Glutamatergic neuron (in vitro differentiated cells): ENCODE measurements at places on chromosomes 3 and 15.
A peak's percentile ranks its signal among the peaks of the same experiment; 100 is the strongest.

- no peak for DNase-seq
Measured at GRCh38 chr3:14771593-14772497, 46.9 kb upstream of the FGD5 start.

DNA sequence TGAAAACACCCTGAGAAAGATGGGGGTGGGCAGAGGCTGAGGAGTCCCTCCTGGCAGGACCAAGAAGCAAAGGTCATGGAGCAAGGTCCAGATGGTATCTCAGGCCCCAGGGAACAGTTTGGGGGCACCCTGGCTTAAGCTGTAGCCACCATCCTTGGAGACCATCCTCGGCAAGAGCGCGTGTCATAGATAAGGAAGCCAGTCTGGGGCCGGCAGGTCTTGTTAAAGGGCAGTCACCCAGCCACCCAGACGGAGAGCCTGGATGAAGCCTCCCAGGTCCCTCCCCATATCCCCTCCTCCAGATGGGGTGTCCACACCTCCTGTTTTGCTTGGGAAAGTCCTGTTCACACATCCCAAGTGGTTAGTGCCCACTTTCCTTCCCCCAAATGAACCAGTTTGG, 191.1 kb downstream of the KLF13 start:
- no peak for DNase-seq

GRCh38 chr15:25175033-25175788, 220.4 kb downstream of the SNRPN start:
- DNase-seq: peak; percentile 1

DNA sequence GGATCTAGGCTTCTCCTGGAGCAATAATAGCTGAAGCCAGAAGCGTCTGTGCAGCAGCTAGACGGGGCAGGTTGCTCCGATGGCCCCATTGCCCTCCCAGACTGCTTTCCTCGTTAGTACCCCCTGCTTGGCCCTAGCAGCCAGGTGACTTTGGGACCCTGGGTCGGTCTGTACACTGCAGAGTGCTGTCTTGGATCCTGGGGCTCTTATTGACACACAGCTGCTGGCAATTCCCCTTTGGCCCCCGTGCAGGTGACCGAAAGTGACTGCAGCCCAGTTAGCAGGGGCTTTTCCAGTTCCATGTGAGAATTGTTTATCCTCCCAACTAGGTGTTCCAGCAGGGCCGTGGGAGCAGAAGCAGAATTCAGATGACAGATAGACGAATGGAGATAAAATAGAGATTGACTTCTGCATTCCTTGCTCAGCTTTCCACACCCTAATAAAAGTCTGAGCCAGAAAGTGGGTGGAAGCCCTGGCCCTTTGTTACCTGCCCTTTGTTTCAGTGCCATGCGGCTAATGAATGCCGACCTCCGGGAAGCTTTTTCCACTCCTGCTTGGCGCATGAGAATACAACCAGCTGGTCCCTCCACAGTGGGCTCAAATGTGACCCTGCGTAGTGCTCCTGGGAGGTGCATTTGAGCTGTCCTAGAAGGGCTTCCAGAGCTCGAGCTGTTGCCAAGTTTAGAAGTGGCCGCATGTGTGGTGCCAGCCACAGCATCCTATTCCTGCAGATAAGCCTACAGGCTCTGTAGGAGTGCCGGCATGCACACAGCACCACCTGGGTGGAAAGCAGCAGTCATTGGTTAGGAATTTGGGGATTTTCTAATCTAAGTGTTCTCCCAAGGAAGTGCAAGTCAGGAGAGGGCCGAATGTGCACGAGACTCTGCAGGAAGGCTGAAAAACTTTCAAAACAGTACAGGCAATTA, 94.4 kb downstream of the SLCO3A1 start:
- DNase-seq: no peak

DNA sequence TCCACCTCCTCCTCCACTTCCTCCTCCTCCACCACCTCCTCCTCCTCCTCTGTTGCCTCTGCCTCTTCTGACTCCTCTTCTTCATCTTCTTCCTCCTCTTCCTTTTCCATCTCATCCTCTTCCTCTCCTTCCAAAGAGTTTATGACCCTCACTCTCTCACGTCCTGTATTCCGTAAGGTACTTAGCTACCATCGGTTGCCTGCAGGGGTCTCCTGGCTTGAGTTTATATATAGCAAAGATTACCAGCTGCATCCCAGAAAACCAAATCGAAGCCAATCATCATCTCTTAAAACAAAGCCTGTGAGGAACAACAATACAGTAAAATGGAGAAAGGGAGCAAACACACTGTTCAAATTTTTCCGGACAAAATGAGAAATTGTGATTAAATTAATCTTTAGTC, 317.4 kb downstream of the C3orf38 start:
- DNase-seq: no peak

DNA sequence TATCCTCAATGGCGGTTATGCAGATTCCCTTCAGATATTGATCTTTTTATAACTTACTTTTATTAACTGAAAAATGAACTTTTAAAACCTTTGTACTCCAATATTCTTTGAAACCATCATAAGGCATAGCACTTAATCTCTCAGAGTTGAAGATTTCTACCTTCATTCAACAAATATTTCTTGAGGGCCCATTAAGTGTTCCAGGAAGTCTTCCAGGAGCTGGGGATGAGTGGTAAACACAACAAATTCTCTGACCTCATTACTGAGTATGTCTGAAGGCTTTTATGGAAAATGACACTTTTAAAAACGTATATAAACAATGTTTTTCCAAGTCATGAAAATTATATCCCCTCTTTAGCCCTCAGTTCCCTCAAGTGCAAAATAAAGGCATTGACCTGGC, 575.3 kb upstream of the IL12A start:
- DNase-seq: no peak

DNA sequence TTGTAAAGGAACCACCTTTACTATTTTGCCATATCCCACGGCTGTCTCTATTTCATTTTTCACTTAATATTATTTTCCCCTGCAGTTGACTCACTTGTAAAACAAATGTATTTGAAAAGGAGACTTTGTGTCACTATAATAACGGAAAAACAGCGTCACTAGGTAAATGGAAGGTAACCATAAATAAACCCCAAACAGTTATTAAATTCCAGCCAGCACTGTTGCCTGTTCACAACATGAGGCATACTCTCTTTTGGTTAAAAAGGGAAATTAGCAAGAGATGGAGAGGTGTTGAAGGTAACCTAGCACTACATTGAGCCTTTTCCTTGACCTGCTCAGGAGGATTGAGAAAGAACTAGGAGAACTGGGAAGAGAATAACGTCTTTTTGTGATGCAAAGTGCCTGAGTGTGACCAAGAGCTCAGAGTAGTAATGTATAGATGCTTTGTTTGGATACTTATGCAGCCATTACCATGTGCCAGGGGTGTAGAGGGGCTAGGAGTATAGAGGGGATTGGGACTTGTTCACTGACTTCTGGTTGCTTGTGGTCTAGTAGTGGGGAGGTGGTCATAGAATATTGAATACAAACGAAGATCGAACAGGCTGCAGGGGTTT, 19.6 kb downstream of the FLNB start:
- DNase-seq: no peak

DNA sequence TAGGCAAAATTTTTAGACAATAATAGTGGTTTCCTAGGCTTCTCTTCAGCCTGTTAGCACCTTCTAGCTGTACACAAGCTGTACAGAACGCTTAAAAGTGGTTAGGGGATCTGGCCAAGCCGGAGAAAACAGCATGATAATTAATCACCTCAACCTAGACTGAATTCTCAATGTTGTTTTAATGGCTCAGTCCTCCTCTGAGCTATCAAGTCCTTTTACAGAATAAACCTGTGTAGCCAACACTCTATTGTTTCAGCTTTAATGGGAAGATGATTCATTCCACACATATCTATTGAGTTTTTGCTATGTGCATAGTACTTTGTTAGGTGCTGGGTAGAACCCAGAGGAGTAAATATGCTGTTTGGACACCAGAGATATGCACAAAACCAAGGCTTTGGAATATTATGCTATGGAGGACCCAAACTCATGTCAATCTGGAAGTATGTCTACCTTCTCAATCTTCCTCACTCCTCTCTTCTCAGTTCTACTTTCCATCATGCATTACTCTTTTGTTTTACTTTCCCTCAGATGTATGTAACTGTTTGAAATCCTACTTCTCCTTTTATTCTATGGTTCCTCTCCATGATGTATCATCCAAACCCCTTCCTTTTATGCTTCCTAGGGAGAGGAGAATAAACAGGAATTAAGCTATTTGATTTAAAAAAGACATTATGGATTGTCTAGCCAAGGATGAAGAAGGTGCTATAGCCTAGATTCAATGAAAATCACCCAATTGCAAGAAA, 27.6 kb upstream of the UBE2E2 start:
- no peak for DNase-seq

- peak; percentile 70 for DNase-seq
Measured at GRCh38 chr3:71724584-71725270, 475 bp downstream of the EIF4E3 start.

DNA sequence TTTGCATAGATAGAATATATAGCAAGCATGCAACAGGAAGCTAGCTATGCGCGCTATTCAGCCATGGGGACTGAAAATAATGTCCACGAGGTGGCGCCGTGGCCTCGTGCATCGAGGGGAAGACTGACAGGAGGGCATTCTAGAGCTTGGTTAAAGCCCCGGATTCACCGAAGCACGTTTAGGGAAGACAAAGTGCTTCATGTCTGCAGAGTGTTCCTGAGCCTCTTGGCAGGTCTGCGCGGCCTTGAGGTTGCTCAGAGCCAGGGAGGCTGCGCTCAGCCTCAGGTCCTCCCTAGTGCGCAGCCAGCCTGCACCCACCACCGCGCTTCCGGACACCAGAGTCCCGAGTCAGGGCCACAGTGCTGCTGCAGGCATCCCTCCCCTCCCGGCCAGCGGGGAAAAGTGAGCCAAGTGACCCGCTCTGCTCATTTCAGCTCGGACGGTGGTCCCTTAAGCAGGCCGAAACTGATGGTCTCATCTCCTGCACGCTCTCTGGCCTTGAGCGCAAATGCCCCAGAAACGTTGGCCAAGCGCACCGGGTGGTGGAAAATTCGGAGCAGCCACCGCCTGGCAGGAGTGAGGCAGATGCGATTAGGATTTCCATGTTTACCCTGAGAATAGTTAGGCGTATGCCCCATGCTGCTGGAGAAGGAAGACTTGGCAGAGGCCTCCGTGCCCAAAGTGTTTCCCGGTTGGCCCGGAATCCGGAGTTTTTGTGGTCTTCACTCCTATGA, 24.8 kb downstream of the GABRA5 start:
- DNase-seq: peak; percentile 95

- no peak for DNase-seq
Measured at GRCh38 chr15:35992791-35993190, 446.8 kb upstream of the DPH6 start.

- DNase-seq: no peak
Measured at GRCh38 chr3:31648286-31648968, 115.7 kb downstream of the STT3B start.

DNA sequence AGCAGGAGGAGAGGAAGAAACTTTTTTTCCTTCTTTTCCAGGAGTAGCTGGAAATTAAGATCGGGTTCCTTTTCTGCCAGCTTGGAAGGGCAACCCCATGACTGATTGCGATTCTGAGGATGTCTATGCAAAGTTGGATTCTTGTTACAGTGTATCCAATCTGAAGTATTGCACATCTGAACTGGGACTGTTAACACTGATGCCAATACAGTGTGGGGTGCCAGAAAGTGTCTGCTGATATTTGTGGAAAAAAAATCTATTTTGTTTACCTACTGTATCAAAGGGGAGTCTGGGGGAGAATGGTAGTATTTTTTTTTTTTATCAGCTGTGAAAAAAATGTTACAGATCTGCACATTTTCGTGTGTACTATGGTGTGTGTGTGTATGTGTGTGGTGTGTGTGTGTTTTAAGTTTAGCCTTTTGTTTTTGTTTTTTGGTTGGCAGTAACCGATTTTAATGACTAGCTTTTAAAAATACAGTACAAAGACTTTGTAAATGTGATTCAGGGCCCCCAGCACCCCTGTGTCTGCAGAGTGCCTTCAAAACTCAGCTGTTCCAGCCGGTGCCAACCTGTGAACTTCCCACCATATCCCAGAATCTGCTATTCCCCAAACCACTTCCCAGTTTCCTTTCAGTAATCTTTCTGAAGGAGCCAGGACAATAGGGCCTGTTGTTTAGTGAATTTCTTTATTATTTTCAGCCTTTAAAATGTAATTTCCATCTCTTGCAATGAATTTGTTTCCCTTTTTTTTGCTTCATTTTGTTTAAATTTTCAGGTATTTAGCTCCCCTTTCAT, 1.9 kb downstream of the RAP2B start:
- DNase-seq: no peak

DNA sequence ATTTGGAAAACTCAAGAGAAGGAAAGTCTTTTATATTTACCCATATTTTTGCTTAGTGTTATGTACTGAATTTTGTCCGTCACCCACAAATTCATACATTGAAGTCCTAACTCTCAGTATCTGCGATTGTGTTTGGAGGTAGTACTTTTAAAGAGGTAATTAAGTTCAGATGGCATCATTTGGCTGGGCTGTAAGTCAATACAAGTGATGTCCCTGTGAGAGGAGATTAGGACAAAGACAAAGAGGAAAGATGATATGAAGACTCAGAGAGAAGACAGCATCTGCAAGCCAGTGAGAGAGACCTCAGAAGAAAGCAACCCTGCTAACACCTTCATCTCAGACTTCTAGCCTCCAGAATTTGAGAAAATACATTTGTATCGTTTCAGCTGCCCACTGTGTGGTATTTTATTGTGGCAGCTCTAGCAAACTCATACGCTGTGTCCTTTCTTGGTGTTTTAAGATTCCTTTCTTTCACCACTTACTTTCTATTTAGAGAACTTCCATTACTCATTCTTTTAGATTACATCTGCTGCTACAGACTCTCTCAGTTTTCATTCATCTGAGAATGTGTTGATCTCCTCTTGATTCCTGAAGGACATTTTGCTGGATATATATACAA, 17.0 kb downstream of the LRCH3 start:
- no peak for DNase-seq

- no peak for DNase-seq
Measured at GRCh38 chr3:117865338-117865737, 1155.8 kb downstream of the TUSC7 start.

- DNase-seq: no peak
Measured at GRCh38 chr3:107432013-107432515, 54.8 kb downstream of the CCDC54 start.

- DNase-seq: no peak
Measured at GRCh38 chr3:99498550-99499234, 139.7 kb upstream of the COL8A1 start.

DNA sequence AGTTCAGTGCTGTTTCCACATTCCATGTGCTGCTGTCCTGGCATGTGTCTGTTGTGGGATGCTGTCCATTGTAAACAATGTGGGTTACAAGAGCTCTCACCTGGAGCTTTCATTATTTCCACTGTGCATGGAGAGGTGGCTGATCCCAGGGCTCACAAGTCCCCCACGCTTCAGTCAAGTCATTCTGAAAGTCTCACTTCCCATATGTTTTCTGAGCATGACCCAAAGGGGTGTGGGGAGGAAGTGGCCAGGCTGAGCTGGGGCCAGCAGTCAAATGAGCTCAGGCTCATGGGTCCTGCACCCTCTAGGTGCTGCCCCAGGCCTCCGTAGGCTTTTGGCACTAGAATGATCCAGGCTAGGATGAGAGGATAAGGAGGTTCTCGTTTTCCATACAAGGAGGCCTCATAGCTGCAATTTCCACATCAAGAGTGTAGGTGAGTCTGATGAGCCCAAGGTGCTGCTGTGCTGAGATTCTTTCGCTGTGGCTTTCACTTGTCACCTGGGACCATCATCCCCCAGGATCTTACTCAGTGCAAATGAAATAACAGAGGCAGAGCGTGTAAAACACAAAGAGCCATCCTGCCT, 22.0 kb downstream of the STARD5 start:
- no peak for DNase-seq

GRCh38 chr15:71596672-71597071, 213.7 kb upstream of the NR2E3 start:
- DNase-seq: no peak
